ENCODE measurements at places on chromosomes 7 and 10.

GRCh38 chr7:831596-832166 lies 595 bp upstream of the SUN1 start:
- no peak for DNase-seq

GRCh38 chr7:140562926-140563481 lies 77.6 kb downstream of the DENND2A start:
- no peak for DNase-seq

- no peak for DNase-seq
Measured at GRCh38 chr10:103055105-103055504, 137.0 kb downstream of the CNNM2 start.

DNA sequence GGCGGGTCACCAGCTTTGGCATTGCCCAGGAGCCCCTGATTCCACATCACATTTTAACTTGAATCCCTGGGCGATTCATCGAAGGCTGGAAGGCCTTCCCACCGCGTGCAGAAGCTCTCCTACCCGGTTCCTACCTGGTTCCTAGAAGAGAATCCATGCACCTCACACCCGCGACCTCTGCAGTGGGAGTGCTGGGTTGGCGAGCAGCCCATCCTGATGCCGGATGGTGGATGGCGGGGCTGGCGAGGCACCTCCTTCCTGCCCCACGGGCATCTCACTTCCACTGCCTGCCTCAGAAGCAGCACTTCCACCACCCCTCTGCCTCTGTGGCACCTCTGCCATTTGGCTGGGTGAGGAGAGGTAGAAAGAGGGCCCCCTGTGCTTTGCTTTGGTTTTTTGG lies 32.0 kb downstream of the NUB1 start:
- DNase-seq = no peak

DNA sequence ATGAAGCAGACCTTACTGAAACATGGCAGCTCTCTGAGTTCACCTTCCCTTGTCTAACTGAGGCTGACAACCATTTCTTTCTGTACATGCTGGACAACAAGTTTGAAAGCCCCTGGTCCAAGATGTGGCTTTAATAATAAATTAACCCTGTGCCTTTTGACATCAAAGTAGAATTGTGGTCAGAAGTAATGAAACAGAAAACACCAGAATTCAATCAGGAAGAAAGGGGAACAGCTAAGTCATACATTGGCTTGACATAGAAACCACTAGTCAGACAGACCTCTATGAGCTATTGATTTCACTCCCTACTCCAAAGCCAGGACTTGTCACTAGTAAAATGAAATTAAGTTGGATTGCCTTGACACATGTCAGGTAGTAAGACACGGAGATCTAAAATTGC lies 175.2 kb upstream of the ASAH2 start:
- DNase-seq = no peak

GRCh38 chr10:113770346-113770745 lies 18.9 kb downstream of the PLEKHS1 start:
- no peak for DNase-seq

DNA sequence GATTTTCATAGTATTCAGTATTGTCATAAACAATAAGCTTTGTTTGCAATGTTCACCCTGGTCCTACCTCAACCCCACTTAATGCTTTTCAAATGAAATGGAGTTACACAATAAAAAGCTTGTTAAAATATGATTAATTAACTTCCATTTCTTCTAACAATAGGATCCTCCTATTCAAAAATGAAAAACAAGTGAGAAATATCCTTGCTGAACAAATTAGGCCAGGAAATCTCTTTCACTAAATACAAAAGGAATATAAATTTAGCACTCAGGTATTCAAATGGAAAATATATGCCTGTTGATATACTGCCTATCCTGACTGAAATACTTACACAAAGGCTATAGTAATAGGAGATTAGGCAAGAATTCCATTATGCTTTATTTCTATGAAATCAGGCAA lies 323.4 kb upstream of the GRM3 start:
- no peak for DNase-seq

DNA sequence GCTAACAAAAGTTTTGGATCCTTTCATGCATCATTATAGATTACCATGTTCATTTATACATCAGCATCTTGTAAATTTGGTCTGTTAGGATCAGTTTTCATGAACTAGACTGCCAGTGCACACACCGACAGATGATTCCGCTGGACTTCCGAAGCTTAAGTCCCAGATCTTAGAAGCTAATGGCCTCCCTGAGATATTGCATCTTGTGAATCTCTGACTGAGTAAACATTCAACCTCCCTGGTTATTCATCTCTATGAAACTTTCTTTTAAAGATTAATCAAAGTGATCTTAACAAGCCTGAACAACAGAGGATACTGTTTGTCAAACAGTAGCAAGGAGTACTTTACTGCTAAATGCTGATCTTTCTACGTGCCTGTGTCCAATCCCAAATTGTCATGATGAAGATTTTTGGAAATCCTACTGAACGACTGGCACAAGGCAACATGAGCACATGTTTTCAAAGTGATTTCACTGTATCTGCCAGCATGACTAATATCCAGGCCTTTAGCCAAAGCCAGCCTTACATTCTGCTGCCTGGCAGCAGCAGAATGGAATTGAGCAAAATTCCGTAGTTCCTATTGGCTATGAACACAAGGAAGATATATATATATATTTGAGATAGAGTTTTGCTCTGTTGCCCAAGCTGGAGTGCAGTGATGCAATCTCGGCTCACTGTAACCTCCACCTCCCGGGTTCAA lies 91.3 kb upstream of the ANK3 start:
- no peak for DNase-seq
